ENCODE measurements at places on chromosomes 2 and 18.

GRCh38 chr2:241943209-241943850 lies 73.8 kb downstream of the RTP5 start:
- DNase-seq: no peak
- H3K36me3 ChIP-seq: no peaks in the 10 kb centered on the region
- H3K4me1 ChIP-seq: peaks cover 13% of the 10 kb centered on the region
- H3K27me3 ChIP-seq: no peaks in the 10 kb centered on the region

GRCh38 chr2:104425850-104426595 lies 427.9 kb upstream of the POU3F3 start:
- H3K4me3 ChIP-seq: no peak overlapping the region
- DNase-seq: no peak
- H3K27me3 ChIP-seq: no peaks in the 10 kb centered on the region

DNA sequence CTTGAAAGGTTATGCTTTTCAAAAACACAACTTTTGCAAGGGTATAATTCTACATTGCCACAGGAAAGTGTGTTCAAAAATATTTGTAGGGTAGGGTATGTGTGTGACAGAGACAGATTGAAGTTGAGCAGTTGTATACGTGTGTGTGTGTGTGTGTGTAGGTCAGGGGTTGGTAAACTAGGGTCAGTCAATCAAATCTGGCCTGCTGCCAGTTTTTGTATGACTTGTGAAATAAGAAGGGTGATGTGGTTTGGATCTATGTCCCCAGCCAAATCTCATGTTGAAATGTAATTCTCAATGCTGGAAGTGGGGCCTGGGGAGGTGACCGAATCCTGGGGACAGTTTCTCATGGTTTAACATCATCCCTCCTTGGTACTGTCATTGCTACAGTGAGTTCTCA lies 148.2 kb downstream of the CERS6 start:
- H3K27ac ChIP-seq: no peak overlapping the region
- DNase-seq: no peak
- H3K4me1 ChIP-seq: no peaks in the 10 kb centered on the region
- H3K4me3 ChIP-seq: no peak overlapping the region
- H3K27me3 ChIP-seq: no peaks in the 10 kb centered on the region
- no peaks in the 10 kb centered on the region for H3K36me3 ChIP-seq

DNA sequence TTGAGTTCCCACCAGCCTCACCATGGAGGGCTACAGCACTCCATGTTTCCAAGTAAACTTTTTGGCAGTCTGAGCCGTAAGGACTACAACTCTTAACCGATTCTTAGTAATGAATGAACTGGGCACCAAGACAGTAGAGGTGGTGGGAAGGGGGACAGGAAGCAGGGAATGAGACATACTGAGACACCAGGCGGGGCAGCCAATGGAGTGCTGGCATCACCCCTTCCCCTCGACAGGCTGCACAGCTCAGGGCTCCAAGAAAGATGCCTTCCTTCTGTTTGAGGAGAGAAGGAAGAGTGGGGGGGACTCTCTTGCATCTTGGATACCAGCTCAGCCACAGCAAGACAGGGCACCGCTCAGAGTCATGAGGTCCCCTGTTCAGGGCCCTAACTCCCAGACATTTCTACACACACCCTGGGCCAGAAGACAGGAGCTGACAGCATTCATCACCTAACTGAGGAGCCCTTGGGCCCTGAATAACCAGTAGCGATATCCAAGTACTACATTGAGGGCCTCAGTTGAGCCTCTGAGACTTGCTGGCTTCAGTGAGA lies 45.2 kb downstream of the USP34 start:
- peaks cover 7% of the 10 kb centered on the region for H3K4me1 ChIP-seq
- no peak overlapping the region for H3K4me3 ChIP-seq
- no peaks in the 10 kb centered on the region for H3K27me3 ChIP-seq
- no peaks in the 10 kb centered on the region for H3K36me3 ChIP-seq
- no peak for DNase-seq

DNA sequence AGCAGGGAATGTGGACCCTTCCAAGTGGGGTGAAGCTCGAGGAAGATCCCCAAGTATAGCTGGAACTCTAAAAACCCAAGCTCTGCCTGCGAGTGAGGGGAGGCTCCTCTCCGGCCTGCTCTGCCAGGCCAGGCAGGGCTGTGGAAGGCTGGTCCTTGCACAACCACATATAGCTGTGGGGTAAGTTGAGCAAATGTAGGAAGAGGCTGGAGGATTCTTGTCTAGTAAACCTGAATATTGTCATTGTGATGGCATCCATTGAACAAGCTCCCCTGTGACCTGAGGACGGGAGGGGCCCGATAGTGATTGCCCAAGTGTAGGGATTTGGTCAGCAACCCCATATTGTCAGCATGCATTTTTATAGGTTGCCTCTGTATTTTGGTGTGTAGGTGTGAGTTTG lies 103.0 kb downstream of the ACKR3 start:
- no peak overlapping the region for H3K4me3 ChIP-seq
- H3K4me1 ChIP-seq: no peaks in the 10 kb centered on the region

DNA sequence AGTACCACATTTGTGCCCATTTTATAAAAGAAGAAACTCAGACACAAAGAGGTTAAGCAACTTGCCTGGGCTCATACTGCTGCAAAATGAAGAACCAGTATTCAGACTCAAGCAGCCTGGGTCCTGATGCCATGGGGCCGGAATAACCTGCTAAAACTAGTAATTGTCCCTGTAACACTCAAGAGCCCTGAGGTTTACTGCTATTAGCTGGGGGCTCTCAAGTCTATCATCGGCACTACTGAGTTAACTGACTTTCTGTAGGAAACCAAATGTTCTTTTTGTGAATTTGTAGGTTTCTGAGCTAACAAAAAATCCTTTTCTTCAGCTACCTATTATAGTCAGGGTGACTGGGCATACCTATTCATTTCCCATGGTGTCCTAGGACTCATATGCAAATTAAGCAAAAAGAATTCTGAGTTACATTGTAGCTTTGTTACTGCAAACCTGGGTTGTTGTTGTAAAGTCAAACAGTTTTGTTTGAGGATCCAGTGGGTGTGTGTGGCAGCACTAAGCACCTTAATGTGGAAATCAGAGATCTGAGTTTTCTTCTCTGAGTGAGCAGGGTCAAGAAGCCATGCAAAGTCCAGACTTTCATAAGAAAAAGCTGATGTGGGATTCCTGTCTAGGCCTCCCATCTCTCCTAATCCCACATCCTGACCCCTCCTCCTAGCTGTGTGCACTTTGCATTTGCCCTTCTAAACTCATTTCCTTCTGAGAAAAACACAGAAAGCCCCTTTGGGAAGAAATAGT lies 72.4 kb upstream of the TNP1 start:
- no peaks in the 10 kb centered on the region for H3K36me3 ChIP-seq
- H3K27ac ChIP-seq: no peak overlapping the region
- H3K4me1 ChIP-seq: no peaks in the 10 kb centered on the region
- DNase-seq: no peak

- H3K4me1 ChIP-seq: peaks cover 16% of the 10 kb centered on the region
- no peak for DNase-seq
- H3K27me3 ChIP-seq: no peaks in the 10 kb centered on the region
- H3K4me3 ChIP-seq: no peak overlapping the region
Observed at GRCh38 chr2:215711471-215712034, 275.7 kb upstream of the FN1 start.

GRCh38 chr2:201608021-201608420 lies 35.3 kb downstream of the TMEM237 start:
- no peaks in the 10 kb centered on the region for H3K4me1 ChIP-seq
- no peak overlapping the region for H3K27ac ChIP-seq
- H3K27me3 ChIP-seq: no peaks in the 10 kb centered on the region

DNA sequence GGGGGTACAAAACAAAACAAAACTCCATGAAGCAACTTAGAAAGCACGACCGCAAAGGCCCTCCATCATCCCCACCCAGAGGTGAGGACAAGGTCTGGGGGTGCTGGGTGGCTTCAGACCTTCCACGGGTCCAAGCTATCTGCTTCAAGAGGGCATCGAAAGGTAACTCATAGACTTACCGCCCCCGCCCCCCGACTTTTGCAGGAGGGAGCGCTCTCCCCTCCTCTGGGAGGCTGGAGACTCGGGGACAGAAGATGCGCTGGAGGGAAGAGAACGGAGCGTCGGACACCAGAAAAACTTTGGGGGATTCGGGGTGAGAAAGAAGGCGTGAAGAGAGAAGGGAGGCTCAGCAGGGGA lies 300 bp upstream of the STON1 start:
- H3K4me1 ChIP-seq: peaks cover 2% of the 10 kb centered on the region
- no peaks in the 10 kb centered on the region for H3K27me3 ChIP-seq
- H3K4me3 ChIP-seq: peak overlapping the region; percentile 76
- no peaks in the 10 kb centered on the region for H3K36me3 ChIP-seq
- no peak for DNase-seq

DNA sequence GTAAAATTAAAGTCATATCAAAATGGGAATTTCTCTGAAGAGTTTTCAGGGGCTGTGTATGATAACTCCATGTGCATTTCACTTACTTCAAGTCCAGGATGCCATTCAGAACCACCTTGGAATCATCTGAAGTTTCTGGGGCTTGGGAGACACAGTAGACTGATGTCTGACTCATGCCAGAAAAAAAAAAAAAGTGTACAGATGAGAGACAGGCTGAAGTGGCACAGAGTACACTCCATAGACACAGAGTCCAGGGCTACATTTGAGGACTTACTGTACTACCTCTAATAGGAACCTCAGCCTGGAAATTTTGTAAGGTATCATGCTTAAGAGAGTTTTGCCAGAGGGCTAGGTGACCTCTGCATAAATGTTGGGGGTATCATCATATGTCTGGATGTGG lies 92.0 kb downstream of the SS18 start:
- H3K4me3 ChIP-seq: no peak overlapping the region
- no peak for DNase-seq
- H3K27ac ChIP-seq: no peak overlapping the region
- H3K4me1 ChIP-seq: no peaks in the 10 kb centered on the region
- no peaks in the 10 kb centered on the region for H3K27me3 ChIP-seq

GRCh38 chr2:230949966-230950873 lies 25.2 kb upstream of the GPR55 start:
- no peaks in the 10 kb centered on the region for H3K4me1 ChIP-seq
- no peak overlapping the region for H3K4me3 ChIP-seq
- DNase-seq: no peak
- H3K36me3 ChIP-seq: no peaks in the 10 kb centered on the region
- H3K27ac ChIP-seq: no peak overlapping the region

DNA sequence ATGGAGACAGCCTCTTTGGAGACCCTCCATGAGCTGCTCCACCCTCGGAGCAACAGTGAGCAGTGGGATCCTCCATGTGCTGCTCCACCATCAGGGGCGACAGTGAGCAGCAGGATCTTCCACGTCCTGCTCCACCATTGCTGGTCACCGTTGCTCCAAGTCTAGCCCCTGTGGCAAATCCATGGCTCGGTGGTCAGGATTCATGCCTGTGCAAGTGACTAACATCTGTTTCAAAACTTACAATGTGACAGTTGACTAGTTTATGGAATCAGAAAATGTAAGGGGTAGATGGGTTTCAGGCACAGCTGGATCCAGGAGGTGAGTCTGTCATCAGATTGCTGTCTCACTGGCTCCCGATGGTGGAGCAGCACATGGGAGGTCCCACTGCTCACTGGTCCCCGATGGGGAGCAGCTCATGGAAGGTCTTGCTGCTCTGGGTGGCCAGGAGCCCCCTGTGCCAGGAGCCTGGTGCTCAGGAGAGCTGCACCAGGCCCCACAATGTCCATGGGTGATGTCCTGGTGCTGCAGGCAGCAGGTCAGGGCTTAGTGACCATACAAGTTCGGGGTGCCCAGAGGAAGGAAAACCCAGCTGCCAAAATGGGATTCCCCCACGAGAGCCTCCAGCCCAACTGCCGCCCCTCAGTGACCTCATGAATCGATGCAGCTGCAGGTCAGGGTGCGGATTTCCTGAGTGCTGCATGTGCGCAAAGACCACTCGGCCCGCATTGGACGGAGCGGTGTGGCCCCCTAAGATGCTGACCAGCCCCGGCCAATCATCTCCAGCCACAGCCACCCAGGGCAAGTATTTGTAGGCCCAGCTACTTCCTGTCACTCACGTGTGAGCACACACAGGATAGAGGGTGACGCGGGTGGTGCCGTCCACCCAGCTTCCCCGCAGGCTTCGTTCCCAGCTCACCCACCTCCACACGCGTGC lies 116.5 kb upstream of the OTOS start:
- no peaks in the 10 kb centered on the region for H3K27me3 ChIP-seq
- H3K4me3 ChIP-seq: no peak overlapping the region
- H3K4me1 ChIP-seq: no peaks in the 10 kb centered on the region
- no peak for DNase-seq

GRCh38 chr2:178269438-178270224 lies 75.3 kb downstream of the OSBPL6 start:
- no peak for DNase-seq
- H3K27ac ChIP-seq: no peak overlapping the region
- no peaks in the 10 kb centered on the region for H3K4me1 ChIP-seq
- H3K27me3 ChIP-seq: no peaks in the 10 kb centered on the region
- no peaks in the 10 kb centered on the region for H3K36me3 ChIP-seq

DNA sequence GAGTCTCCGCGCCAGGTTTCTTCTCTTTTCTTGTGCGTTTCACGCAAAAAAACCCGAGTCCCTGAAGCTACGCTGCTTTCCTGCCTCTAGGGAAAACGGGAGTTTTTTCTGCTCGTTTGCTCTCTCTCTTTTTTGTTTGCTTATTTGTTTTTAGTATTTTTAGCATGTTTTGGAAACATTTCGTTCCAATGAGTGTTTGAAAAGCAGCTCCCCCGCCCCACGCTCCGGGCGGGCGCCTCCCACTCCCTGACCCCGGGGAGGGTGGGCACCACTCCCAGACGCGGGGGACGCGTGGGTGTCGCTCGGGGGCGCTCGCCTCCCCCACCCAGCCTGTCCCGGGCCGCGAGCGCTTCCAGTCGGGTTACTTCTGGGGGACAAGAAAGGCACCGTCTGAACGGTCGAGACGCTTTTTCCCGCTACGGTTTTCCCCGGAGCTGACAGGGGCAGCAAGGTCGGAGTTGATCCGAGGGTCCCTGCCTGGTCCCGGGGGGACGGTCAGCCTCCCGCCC lies 446 bp upstream of the EFHD1 start:
- H3K4me3 ChIP-seq: peak overlapping the region; percentile 73
- no peaks in the 10 kb centered on the region for H3K4me1 ChIP-seq
- H3K27me3 ChIP-seq: no peaks in the 10 kb centered on the region
- no peak for DNase-seq

- no peak overlapping the region for H3K4me3 ChIP-seq
- H3K27me3 ChIP-seq: peaks cover 8% of the 10 kb centered on the region
- no peaks in the 10 kb centered on the region for H3K4me1 ChIP-seq
Observed at GRCh38 chr2:130915149-130915548, 78.4 kb downstream of the ARHGEF4 start.

DNA sequence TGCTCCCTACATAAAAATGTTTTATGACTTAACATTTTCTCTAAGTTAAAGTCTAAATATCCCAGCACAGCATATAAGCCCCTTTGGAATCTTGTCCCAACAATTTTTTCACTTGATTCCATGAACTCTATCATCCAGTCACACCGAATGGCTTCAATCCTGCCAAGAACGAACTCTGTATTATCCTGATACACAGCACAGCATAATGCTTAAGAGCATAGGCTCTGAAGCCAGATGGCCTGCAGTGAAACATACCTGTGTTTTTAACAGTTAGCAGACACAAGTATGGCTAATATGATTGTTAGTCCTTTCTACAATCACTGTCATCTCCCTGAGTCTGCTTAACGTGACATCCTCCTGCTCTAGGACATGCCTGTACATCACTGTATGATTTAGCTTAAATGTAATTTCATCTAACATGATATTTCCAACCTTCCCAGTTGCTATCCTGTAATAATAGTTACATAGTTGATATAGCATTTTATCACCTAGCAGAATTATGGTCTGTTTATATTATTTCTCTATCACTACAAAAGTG lies 669.5 kb downstream of the ERBB4 start:
- no peak overlapping the region for H3K27ac ChIP-seq
- no peak for DNase-seq
- H3K36me3 ChIP-seq: no peaks in the 10 kb centered on the region

- H3K36me3 ChIP-seq: no peaks in the 10 kb centered on the region
- H3K27me3 ChIP-seq: no peaks in the 10 kb centered on the region
- DNase-seq: no peak
- H3K4me1 ChIP-seq: no peaks in the 10 kb centered on the region
- no peak overlapping the region for H3K4me3 ChIP-seq
Observed at GRCh38 chr2:236531996-236532395, 37.6 kb upstream of the ACKR3 start.
